Fibroblast of pulmonary artery (primary cell): ENCODE measurements at places on chromosomes 7 and 10.

- DNase-seq: no peak
Measured at GRCh38 chr10:113965683-113966082, 78.0 kb upstream of the ADRB1 start.

- DNase-seq: peak; percentile 80
Measured at GRCh38 chr10:52486840-52487611, 172.9 kb downstream of the DKK1 start.

DNA sequence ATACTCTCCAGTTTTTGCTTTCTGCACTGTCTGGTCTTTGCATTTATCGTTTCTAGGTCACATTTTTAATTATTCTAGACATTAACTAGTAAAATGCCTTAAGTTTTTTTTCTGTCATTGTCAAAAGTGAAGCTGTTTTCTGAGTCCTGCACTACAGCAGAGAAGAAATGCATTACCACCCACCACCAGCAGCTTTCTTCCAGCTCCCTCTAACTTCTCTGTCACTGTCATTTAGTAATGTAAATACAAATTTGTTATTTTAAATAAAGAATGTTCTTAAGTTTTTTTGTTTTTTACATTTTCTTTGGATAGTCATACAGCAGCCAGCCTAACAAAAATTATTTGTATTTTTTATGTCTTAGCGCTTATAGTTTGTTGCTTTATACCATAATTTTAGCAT, 18.8 kb downstream of the PTPRZ1 start:
- DNase-seq: no peak

DNA sequence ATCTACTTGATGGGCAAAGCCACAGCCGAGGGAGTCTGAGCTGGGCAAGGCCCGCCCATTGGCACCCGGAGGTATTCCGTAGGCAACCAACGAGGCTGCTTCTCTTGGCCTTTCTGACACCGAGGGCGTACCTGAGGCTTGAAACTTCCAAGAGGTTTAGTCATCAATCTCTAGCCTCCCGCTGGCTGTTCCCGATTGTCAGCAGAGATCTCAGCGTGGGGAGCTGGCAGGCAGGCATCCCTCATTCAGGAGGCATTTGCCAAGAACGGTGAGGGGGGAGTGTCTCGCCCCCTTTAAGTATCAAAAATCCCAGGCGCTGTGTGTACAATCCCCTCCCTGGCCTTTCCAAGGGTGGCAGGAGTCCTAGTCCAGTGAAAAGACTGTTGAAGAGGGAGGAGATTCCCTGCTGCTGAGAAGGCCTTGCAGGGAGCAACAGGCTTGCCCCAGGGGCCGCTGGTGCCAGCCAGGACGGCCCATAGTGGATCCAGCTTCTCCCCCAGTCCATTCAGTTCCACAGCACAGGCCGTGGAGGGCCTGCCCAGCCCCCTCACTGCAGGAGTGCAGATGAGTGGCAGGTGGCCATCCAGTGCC, 39.7 kb downstream of the OAT start:
- DNase-seq: no peak

GRCh38 chr10:90930070-90930837, 9.4 kb upstream of the ANKRD1 start:
- DNase-seq: peak; percentile 92

GRCh38 chr7:118839515-118839914, 615.0 kb downstream of the ANKRD7 start:
- DNase-seq: no peak

GRCh38 chr10:89297356-89297755, 4.5 kb upstream of the IFIT2 start:
- no peak for DNase-seq

- peak; percentile 69 for DNase-seq
Measured at GRCh38 chr7:98284335-98285036, 3.0 kb downstream of the BRI3 start.

- DNase-seq: no peak
Measured at GRCh38 chr7:137998250-137998649, 3.6 kb downstream of the CREB3L2 start.

DNA sequence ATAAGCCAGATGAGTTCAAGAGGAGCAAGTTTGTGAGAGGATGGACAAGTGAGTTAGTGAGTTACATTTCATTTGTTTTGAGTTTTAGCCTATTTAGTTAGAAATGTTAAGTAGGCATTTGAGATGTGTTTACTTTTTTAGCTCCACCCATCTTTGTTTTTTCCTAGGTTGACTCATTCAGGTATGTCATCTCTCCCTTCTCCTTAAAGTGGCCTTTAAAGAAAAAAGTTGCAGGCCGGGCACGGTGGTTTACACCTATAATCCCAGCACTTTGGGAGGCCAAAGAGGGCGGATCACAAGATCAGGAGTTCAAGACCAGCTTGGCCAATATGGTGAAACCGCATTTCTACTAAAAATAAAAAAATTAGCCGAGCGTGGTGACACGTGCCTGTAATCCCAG, 71.2 kb downstream of the BMPR1A start:
- no peak for DNase-seq

DNA sequence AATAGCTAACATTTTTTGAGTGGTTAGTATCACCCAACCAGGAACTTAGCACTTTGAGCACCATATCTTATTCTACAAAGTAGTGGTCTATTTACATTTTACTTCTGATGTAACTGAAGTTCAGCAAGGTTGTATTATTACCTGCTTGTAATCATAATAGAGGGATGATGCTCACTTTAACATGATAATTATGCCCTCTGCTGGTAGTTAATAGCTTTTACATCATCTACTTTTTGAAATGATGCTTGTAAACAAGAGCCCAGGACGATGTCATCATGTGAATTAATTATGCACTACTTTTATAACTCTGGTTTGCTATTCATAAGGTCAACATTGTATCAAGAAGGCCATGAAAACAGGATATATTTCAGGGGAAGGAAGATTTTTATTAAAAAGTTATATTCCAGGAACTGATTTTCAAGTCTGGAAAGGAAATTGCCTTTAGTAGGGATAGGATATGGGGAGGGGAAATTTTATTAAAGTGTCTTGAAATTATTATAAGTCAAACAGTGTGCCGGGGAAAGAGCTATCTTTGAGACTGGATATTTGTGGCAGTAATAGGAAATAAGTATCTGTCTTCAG, 80.3 kb upstream of the SCIN start:
- DNase-seq: peak; percentile 41

DNA sequence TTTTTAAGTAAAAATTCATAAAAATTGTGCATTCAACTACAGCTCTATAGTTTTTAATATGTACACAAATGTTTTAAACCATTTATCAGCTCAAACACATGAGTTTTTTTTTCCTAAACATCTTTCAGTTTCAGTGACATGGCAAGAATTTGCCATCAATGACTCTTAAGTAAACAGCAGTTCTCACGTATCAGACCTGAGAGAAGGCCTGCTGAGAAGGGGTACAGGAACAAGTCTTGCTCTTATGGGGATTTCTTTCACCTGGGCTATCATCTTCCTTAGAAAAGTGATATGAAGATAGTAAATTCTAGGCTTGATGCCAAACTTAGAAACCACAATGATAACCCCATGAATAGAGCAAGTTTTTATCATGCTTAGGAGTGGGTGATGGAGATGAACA, 467.8 kb downstream of the ARL4A start:
- no peak for DNase-seq

DNA sequence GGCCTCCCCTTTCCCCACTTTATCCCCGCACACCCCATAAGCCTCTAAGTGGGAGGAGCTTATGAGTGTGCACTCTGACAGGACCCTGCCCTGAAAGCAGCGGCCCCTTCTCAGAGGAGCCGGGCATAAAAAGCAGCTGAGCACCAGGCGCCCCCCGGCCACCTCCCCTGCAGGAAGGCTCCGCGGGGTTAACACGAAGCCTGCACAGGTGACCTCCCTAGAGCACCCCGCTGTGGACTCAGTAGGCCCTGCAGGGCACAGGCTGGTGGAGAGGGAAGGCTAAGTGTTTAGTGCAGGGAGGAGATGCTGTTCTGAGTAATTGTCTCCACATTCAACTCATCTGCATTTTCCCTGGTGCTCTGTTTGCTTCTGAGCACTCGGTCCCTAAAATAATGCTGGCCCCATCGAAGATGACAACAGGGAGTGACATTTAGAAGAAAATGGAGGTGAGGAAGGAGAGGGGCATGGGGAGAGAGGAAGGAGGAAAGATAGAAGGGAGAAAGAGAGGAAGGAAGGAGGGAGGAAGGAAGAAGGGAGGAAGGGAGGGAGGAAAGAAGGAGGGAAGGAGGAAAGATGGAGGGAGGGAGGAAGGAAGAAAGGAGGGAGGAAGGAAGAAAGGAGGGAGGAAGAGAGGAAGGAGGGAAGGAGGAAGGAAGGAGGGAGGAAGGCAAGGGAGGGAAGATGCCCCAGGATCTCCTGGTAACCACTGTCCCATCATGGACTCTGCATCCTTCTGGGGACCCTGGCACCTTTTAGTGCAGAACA, 25.4 kb upstream of the CNPY1 start:
- no peak for DNase-seq

DNA sequence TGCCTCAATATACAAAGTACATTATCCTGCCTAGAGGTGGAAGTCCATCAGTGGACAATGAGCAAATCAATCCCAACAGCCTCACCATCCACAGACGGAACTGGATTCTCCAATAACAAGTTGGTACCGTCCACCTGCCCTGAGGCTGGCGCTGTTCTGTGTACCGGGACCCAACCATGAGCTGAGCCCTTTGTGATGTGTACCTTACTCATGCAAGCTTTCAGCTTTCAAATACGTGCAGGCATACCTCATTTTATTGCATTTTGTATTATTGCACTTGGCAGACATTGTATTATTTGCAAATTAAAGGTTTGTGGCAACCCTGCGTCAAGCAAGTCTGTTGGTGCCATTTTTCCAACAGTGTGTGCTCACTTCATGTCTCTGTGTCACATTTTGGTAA, 476.0 kb upstream of the MKI67 start:
- DNase-seq: no peak

DNA sequence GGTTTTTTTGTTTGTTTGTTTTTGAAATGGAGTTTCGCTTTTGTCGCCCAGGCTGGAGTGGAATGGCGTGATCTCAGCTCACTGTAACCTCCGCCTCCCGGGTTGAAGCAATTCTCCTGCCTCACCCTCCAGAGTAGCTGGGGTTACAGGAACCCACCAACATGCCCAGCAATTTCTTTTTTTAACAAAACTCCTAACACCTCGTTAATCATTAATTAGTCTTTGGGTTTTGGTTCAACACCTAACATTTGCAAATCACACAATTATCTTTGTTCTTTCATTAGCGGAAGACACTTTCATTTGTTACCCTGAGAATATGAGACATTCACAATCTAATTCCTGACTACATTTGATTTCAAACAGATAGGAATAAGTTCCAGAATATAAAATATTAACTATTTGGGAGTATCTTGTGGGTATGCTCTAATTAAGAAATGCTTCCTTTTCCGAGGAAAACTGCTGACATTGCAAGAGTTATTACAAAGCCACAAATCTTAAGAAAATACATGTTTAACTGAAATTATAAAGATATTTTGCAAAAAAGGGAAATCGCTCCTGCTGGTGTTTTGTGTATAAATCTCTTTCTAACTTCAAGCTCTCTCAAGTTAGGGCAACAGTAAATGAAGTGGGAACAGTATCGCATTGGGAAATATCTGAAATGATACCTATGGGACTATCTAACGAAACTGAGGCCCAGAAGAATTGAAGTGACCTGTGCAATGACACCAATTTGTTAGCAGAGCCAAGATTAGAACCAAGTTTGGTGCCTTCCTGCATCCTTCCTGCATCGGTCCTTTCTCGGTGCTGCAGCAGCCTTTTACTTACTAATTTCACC, 1.2 kb upstream of the LSM8 start:
- no peak for DNase-seq

- no peak for DNase-seq
Measured at GRCh38 chr10:46048152-46048551, 2.1 kb upstream of the MSMB start.

GRCh38 chr10:117355072-117355471, 20.2 kb downstream of the PDZD8 start:
- no peak for DNase-seq

DNA sequence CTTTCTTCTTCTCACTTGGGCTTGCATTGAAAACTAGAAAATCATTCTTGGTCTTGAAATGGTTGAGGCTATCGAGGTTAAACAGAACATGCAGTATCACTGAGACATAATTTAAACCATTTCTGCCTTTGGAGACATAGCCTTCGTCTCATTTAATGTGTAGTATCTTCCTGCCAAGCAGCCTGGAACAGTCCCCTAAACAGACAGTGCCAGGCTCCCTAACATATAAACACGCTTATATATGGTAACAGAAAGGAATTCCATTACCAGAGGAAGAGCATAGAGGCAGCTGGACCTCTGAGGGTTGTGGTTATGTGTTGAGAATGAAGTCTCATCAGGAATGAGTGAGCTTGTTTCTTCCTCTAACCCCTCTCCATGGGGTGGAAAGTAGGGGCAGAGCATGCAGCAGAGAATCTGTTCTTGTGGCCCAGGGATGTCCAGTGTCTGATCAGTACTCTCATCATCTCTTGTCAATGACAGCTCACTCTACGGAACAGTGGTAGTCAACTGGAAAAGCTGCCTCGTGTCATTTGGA, 11.2 kb downstream of the CACNB2 start:
- no peak for DNase-seq

GRCh38 chr7:37007268-37007667, 283.0 kb upstream of the AOAH start:
- no peak for DNase-seq

- peak; percentile 49 for DNase-seq
Measured at GRCh38 chr10:49484486-49485235, 54.3 kb downstream of the ERCC6 start.

DNA sequence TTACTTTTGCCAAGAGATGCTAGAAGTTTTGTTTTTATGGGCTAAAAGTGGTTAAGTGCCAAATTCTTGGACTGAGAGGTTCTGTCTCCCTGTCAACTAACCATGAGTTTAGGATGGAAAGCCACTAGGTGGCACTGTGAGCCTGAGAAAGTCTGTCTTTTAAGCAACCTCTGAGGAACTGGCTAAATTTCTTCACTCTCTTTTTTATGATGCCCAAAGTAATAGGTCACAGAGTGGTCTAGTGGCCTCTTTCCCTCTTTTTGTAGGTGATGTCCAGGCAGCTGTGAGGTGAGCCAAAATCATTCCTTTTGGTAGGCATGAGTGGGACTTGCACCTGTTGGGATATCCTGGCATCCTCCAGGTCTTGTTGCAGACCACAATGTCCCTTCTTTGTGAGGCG, 56.8 kb downstream of the SND1 start:
- peak; percentile 93 for DNase-seq

- no peak for DNase-seq
Measured at GRCh38 chr7:22137466-22137865, 191.8 kb upstream of the CDCA7L start.

GRCh38 chr7:44063547-44063893, 1.8 kb downstream of the PGAM2 start:
- DNase-seq: no peak

GRCh38 chr10:44030132-44030531, 354.8 kb downstream of the CXCL12 start:
- no peak for DNase-seq

DNA sequence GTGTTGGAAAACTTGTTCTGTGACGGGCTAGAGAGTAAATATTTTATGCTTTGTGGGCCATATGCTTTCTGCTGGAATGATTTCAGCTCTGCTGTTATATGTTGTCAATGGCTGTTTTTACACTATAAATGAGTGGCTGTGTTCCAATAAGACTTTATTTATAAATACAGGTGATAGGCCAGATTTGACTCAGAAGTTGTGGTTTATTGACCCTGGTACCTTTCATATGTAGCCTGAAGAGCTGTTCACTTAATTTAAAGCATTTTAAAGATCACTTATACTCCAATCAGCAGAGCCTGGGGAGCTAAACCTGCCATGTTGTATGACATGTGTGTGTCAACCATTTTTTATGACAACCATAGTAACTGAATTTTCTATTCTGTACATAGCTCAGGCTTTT, 9.1 kb upstream of the SSBP1 start:
- no peak for DNase-seq

GRCh38 chr10:67630904-67631303, 65.1 kb downstream of the CTNNA3 start:
- DNase-seq: no peak
